Calu3 (cell line): ENCODE measurements at places on chromosomes 4 and X.
A peak's percentile ranks its signal among the peaks of the same experiment; 100 is the strongest.

DNA sequence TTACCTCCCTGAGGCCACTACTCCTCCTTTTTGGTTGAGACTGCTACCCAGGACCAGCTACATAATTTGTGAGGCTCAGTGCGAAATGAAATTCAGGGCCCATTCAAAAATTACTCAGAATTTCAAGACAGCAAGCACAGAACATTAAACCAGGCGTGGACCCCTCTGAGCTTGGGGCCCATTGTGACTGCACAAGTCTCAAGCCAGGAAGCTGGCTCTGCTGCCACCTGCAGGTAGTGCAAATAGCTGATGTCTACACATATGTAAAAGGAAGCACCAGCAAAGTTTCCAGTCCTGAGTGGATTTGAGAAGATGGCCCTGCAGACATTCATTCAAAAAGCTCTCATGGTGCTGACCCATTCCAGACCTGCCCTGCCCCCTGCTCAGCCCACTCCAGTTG is 213.4 kb upstream of the LNX1 start:
- DNase-seq = peak; percentile 54

GRCh38 chr4:147050356-147050765 is 104.7 kb upstream of the TTC29 start:
- no peak for DNase-seq

GRCh38 chrX:69279234-69279633 is 114.0 kb upstream of the PJA1 start:
- no peak for DNase-seq

- no peak for DNase-seq
Measured at GRCh38 chr4:83605210-83605609, 69.3 kb downstream of the GPAT3 start.

DNA sequence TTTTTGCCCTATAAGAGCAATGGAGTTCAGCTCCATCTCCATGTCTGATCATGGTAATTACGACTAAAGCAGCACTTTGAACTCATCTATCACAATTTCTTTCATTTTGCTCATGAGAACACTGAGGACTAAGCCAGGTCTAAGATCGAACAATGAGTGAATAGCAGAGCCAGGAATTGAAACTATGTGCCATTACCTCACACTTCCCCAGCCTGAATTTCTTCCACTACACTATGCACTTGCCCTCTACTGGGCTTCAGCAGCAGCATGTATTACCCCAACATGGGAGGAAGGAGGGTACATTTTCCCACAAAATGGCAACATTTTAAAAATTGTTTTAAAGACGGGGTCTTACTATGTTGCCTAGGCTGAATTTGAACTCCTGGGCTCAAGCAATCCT is 274.7 kb upstream of the FGF13 start:
- DNase-seq = no peak

- no peak for DNase-seq
Measured at GRCh38 chrX:118853596-118853995, 30.0 kb downstream of the ZCCHC12 start.

- no peak for DNase-seq
Measured at GRCh38 chr4:54913751-54914526, 211.5 kb downstream of the KDR start.

- no peak for DNase-seq
Measured at GRCh38 chr4:874056-874455, 48.1 kb upstream of the CPLX1 start.

DNA sequence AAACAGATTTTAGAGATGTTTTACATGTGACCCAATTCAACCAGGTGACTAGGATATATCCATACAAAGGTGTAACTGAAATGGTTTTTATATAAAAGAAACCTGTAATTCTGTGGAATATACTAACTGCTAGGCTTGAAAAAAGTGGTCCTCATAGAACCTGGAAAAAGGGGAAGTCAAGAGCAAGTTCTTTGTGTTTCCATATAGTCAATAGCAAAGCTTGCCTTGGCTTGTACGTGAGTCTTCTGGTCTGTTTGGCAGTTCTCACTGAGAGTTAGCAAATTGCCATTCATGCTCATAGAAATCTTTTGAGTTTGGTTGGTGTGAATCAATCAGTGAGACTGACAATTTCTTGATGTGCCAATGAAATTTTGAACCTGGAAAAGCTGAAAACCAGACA is 79.4 kb upstream of the SMIM10 start:
- DNase-seq = no peak

GRCh38 chr4:16129336-16129735 is 45.5 kb upstream of the PROM1 start:
- DNase-seq = no peak

DNA sequence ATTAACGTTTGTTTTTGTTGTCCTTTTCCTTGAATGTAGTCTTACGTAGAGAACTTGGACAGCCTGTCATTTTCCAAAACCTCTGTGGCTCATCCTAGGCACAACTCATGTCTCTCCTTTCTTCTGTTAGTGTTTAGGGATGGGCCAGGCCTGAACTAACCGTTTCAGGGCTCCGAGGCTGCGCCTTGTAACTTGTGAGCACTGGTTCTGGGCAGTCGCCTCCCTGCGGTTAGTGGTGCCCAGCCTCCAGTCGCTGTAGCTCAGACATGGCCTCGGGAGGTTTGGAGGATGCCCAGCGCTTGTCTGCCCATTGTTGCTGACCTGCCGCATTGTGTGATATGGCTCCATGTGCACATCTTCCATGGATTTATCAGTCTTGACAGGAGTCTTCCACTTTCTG is 32.8 kb downstream of the TMEM131L start:
- DNase-seq = no peak

DNA sequence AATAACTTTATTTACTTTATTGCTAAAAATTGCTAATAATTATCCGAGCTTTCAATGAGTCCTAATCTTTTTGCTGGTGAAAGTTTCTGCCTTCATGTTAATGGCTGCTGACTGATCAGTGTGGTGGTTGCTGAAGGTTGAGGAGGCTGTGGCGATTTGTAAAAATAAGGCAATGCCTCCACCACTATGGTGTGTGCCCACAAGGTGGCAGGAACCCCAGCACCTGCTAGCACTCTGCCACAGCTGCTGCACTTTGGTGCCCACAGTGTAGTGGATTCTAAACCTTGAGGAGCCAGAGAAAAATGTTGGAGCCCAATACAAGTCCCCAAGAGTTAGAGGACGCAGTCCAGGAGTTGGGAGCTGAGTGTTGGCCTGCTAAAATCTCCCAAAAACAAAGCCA is 1237.1 kb downstream of the PCDH19 start:
- DNase-seq = no peak

- DNase-seq = no peak
Measured at GRCh38 chrX:45537936-45538335, 337.3 kb upstream of the DIPK2B start.

DNA sequence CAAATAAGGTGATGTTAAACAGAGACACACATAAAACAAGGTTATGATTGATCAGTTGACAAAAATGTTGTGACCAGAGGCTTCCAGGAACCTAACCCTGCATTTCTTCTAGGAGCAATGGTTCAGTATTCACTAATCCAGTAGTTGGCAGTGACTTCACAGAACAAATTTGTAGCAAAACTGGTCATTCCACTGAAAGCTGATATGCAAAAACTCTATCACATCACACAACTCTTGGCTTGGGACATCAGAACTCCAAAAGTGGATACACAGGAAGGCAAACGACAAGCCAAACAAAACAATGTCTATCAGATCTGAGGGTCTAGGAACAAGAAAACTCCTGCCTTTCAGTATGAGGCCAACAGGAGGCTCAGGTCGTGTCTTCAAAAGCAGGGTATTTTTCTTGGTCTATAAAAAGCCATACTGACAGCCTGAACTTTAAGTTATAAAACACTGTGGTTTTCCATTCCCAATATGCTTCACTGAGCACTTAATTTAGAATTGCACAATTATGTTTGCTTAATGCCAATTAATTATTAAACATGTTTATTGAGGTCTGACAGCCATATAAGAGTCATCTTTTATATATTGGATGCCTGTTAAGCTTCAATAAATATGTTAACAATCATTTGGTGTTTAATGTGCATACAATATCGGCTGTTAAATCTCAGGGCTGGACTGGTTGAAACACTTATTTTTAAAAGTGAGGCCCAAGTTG is 45.6 kb downstream of the SOD3 start:
- DNase-seq = peak; percentile 12

- DNase-seq = no peak
Measured at GRCh38 chrX:110741213-110741796, 54.3 kb downstream of the CHRDL1 start.

DNA sequence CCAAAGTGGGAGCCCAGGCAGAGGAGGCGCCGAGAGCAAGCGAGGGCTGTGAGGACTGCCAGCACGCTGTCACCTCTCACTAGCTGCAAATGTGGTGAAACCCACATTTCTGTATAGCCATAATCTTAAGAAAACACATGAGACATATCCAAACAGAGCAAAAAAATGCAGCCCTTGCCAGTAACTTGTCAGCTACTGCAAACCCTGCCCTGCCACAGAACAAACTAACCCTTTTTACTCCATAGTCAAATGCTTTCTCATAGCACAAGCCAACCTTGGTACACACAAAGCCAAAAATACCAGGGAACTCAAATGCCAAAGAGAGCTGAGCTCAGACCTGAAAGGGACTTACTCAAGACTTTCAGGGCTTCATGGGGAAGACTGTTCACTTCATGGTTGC is 14.9 kb upstream of the NXF3 start:
- DNase-seq = no peak

DNA sequence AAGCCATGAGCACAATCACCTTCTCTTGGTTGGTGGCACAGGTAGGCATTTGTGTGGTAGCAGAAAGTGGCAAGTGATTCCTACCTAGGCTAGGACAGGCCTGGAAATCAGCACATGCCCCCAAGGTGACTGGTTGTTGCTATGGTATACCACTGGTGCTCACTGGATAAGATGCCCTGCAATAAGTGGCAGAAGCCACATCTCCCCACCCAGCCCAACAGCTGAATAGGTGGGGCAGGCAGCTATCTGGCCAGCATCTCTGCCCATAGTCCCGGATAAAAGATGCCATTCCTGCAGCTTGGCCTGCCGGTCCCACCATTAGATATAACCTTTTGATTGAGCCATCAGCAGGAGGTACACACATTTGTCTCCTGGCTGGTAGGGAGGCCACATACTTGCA is 21.1 kb downstream of the AMER1 start:
- no peak for DNase-seq

- no peak for DNase-seq
Measured at GRCh38 chr4:59608466-59608865, 1591.7 kb upstream of the ADGRL3 start.

DNA sequence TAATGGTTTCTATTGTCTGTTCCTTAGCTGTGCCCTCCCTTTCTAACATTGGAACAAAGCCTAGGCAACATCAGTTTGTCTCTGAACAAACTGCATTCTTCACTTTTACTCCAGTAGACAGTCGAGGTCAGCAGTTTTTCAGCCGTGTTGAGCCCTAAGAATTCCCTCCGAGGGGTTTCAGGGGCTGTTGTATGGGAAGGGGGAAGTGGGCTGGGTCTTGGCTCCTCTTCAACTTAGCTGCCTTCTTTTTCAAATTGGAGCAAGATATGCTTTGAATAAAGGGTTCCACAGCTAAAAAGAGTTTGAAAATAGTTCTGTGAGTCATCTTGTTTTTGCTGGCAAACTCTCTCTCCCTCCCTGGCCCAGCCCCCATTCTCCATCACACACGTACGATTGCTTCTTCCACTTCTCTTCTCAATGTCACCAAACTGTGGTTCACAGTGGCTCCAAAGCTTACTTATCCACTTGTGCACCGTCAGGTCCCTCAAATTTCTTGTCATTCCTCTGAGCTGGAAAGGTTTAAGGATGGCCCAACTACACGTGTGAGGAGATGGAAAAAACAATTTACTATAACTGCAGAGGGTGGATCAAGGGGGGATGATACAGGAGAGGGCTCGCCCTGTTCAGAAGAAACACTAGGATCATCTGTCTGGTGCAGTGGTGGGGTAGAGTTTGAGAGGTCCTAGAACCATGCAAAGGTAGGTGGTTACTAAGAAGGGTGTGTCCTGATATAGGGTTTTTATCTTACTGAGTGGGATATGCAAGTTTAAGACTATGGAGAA is 9.2 kb upstream of the MAML3 start:
- no peak for DNase-seq

DNA sequence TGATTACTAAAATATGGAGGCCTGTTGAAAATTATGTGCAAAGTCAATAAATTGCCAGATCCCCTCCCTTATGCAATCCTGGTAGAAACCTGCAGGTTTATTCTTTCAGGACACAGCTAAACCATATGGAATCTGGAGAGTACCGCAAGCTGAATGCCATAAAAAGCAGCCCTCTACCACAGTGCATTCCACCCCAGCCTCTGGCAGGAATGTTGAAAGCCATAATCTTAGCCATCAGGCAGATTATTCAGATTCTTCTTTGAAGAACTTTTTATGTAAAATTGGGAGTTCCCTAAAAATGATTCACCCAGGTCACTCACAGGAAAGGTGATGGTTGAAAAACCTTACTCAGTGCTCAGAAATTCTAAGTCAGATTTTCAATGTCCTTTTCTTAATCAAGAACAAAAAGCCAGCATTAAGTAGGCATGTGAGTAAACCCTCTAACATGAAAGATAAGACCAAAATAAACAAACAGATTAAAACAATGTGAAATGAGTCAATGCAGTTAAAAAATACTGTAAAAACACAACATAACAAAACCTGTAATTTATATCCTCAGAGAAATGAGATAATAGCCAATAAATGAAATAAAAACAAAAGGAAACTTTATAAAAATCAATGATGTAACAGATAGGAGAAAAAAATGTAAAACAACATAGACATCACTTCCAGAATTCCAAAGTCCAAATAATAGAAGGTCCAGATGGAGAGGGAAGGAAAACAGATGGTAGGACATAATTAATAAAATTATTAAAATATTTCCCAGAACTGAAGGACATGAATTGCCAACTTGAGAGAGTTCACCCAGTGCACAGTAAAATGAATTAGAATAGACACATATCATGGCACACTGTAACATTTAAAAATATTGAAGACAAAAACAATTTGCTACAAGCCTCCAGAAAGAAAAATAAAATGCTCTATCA is 226.9 kb downstream of the FSTL5 start:
- DNase-seq = no peak

DNA sequence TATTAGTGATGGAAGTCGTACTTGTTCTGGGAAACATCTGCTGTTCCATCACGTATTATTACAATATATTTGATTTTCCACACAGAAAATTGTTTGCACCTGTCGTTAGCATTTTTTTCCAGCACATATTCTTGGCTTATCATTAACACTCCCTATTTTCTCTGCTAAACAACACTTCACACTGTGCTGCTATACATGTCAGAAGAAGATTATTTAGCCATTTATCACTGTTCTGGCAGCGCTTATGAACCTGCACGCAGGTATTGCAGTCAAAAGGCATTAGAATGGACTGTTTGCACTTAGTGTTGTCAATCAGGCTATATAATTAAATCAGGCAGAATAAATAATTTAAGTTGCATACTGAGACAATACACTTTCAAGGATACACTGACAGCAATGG is 218.6 kb downstream of the CHM start:
- DNase-seq = no peak

GRCh38 chr4:149980941-149981340 is 97.3 kb upstream of the DCLK2 start:
- peak; percentile 51 for DNase-seq

- no peak for DNase-seq
Measured at GRCh38 chrX:1521459-1521956, 15.5 kb downstream of the P2RY8 start.

DNA sequence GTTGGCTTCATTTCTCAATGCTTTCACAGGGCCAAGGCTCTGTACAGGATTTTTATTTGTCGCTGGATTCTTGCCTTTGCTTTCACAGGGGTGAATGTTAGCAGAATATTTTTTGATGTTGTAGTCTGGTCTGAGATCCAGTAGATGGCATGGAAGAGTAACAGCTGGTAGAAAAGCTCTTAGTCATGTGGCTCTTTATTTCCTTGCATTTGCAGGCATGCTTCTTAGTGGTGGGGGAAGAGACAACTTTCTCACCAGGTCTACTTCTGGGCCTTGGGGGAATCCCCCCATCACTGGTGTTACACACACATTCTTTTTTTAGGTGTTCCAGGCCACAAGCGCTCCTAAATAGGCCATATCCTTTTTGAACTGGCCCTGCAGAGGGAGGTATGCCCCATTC is 58.2 kb upstream of the DKK2 start:
- DNase-seq = no peak
